Activated CD8-positive, alpha-beta T cell treated with anti-CD3 and anti-CD28 coated beads for 36 hours (primary cell): ENCODE measurements at places on chromosomes 6 and 20. TPM values are rescaled to one million over a fixed set of nuclear protein-coding genes. Genes with fewer than 3 reads are reported as not detected.
A peak's percentile ranks its signal among the peaks of the same experiment; 100 is the strongest.

GRCh38 chr6:143828572-143828971 lies 14.6 kb upstream of the LTV1 start:
- H3K4me3 ChIP-seq: no peak overlapping the region
- no peaks in the 10 kb centered on the region for H3K27me3 ChIP-seq
- no peaks in the 10 kb centered on the region for H3K36me3 ChIP-seq
- no peak for DNase-seq
- no peaks in the 10 kb centered on the region for H3K4me1 ChIP-seq

- peak overlapping the region; percentile 95 for H3K27ac ChIP-seq
- H3K4me3 ChIP-seq: peak overlapping the region; percentile 89
- H3K27me3 ChIP-seq: no peaks in the 10 kb centered on the region
- peaks cover 7% of the 10 kb centered on the region for H3K36me3 ChIP-seq
These were observed 797 bp downstream of the SMIM13 start for GRCh38 chr6:11094411-11094851.

BNIP5 gene
- total RNA-seq: not detected

TNFRSF21 gene
- 2.3 TPM for total RNA-seq

MYLK2 gene
- total RNA-seq: 0.27 TPM

DNA sequence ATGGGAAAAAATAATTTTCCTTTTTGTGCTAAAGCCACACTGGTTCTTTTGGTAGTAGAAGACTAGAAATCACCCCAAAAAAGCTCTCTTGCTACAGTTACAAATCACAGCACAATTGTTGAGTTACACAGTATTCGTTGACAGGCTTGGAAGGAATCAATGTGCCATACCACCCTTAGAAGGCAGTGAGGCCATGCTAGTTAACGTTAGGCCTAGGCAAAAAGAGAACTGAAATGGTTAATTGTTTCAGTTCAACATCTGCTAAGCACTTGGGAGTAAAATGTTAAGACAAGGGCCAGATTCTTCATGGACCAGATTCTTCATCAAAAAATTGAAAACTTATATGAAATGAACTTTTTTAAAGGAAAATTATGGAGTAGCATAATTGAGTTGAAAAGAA lies 626.2 kb downstream of the UTRN start:
- H3K27me3 ChIP-seq: peaks cover 3% of the 10 kb centered on the region
- no peaks in the 10 kb centered on the region for H3K36me3 ChIP-seq
- DNase-seq: no peak
- H3K4me1 ChIP-seq: peaks cover 4% of the 10 kb centered on the region

PACSIN1 gene
- 0.51 TPM for total RNA-seq

DNA sequence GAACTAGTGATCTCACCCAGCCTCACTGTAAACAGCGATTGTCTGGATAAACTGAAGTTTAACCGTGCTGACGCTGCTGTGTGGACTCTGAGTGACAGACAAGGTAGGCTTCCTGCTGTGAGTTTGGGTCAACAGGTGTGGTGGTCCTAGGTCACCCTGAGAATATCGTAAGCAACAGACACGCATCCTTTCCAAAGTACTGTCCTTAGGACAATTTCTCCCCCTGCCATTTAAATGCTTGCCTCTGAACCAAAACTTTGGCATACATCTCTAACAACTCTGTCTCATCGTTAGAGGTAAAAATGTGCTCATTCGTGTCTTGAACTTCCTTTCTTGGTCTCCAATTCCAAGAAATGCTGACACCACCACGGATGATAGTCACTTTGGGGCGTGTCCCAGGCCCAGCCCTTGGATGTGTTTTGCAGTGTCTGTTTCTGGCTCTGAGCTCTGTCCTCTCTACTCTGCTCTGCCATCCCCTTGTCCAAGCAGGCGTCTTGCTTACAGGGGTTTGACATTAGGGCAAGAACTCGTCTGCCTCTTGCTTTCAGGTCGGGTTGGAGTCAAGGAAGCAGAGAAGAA lies 95.5 kb downstream of the EYA2 start:
- H3K27ac ChIP-seq: no peak overlapping the region
- H3K27me3 ChIP-seq: peaks cover 25% of the 10 kb centered on the region

HLA-DRB1 gene
- 21.8 TPM for total RNA-seq

MAS1 gene
- not detected for total RNA-seq

DNA sequence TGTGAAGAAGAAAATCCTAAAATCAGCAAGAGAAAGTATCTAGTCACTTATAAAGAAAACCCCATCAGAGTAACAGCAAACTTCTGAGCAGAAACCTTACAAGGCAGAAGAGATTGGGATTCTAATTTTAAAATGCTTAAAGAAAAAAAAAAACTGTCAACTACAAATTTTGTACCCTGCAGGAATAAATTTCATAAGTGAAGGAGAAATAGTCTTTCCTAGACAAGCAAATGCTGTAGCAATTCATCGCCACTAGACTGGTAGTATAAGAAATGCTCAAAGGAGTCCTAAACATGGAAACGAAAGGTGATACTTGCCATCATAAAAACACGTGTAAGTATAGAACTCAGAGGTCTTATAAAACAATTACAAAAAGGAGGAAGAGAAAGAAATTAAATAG lies 54.4 kb downstream of the PDSS2 start:
- no peak for DNase-seq
- peaks cover 53% of the 10 kb centered on the region for H3K36me3 ChIP-seq
- H3K27ac ChIP-seq: no peak overlapping the region
- no peaks in the 10 kb centered on the region for H3K27me3 ChIP-seq
- no peak overlapping the region for H3K4me3 ChIP-seq

ASIP gene
- total RNA-seq: not detected

CDC25B gene
- 66.9 TPM for total RNA-seq

ATXN1 gene
- total RNA-seq: 40.8 TPM
